ENCODE measurements at places on chromosomes 2 and 18.

DNA sequence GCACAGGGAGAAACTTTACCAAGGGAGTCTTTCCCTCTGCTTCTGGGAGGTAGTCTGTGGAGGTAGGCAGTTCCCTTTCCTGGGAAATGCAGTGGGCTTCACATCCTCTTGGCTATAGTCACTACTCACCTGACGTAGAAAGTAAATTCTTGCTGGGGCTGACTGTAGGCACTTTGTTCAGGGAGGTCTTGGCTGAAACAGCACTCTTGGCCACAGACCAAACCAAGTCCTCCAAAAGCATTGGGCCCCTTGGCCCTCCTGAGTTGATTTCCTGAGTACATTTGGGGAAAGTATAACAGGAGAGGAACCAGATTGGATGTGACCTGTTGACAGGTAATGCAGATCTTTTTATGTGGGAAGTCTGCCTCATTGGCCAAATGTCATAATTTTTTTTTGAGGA lies 108.9 kb downstream of the MGAT5 start:
- DNase-seq = no peak

DNA sequence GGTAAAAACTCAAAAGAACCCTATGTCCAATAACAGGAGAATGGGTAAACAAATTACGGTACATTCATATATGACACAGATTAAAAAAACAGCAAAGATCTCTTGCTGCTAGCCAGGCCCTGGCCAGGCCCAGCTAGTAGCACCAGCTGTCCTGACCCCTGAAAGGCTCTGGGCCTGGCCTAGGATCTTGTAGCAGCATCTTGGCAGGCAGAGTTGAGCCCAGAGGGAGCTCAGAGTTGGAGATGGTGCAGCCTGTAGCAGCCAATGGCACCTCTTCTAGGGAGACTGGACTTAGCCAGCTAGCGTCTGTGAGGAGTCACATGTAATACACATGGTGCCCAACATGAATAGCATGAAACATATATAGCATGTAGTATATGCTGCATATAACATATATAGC lies 69.1 kb downstream of the HS6ST1 start:
- no peak for DNase-seq

DNA sequence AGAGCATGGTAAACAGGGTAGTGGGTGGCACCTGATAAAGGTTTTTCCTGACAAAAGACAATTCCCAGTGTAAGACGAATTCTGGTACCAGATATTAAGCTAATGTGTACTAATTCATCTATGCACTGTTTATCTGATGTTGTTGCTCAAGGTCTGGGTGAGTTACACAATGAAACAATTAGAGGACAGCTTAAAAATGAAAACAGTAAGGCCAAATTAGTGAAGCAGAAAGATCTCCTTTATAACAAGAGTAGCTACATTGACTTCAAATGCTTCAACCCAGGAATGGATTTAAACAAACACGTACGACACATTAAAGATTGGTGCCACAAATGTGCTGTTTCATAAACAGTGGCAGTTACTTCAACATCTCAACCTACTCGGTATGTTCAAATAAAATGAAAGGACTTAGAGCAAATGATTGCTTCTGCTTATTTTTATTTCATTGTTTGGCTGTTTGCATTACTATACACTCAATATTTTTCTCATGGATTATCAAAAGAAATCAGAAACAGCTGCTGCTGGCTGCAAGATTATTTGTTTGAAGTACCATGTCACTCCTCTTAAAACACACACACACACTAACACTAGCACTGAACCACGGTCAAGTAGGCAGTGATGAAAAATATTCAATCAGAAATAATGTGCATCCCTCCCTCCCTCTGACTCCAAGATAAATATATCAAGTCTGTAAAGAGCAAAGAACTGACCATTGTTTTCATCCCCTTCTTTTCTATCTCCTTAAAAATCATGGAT lies 94.4 kb upstream of the RND3 start:
- DNase-seq = no peak

DNA sequence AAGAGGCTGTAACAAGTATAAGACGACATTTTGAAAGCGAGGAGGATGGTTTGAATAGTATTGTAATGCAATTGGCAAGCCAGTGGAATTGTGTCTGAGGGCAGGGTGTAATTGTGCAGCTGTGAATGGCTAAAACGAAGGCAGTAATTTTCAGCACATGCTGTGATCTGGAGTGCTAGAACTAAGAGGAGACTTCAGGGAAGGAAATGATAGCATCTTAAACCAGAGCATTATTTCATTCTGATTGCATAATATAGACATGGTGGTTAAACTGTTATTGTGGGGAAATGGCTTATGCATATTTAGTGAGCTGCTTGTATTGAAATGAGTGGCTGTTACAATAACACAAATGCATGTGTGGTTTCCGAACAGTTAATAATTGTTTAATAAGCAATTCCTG lies 36.3 kb downstream of the THSD7B start:
- DNase-seq = no peak

- no peak for DNase-seq
These were observed 178.8 kb upstream of the HS6ST1 start for GRCh38 chr2:128497461-128497860.

DNA sequence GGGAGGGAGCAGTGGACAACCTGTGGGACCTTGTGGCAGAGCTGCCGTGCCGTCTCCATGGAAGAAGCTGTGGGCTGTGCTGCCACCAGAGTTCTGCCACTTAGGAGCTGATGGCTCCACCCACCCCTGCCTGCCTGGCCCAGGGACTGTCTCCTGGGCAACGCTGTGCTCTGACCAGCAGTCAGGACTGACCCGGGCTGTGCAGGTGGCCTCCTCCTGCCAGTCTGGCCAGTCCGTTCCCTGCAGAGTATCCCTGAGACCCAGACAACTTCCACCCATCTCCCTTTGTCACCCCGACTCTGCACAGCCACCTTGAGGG lies 12.8 kb downstream of the ASIC4 start:
- DNase-seq = no peak

- no peak for DNase-seq
These were observed 10.2 kb upstream of the CNDP1 start for GRCh38 chr18:74524097-74524496.

GRCh38 chr2:172993139-172993538 lies 82.5 kb upstream of the MAP3K20 start:
- DNase-seq = no peak

GRCh38 chr2:129483366-129483765 lies 496.1 kb upstream of the RAB6C start:
- DNase-seq = no peak

GRCh38 chr2:24957221-24957620 lies 14.5 kb downstream of the DNAJC27 start:
- DNase-seq = no peak

All from H7 (cell line).